Osteoblast (primary cell): ENCODE measurements at places on chromosomes 4 and X. TPM values are rescaled to one million over a fixed set of nuclear protein-coding genes. Genes with fewer than 3 reads are reported as not detected.

DNA sequence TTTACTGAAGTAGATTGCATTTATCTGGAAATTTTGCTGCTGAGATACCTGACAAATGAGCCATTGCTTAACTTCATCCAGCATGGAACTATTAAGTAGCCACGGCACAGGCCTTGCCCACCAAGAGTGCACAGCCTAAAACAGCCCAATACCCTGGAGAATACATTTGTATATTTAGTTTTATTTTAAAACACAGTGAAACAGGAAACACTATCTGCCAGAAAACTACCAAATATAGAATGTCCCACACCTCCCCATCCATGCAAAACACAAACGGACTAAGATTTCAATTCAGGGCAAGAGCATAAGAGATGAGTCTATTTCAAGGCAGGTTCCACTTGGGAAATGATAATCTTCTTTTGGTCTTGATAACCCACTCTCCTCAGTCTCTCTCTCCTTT, 57.1 kb downstream of the MAML3 start:
- H3K4me3 ChIP-seq, result no peak overlapping the region
- no peak for DNase-seq
- no peaks in the 10 kb centered on the region for H3K27me3 ChIP-seq
- no peaks in the 10 kb centered on the region for H3K36me3 ChIP-seq
- peaks cover 24% of the 10 kb centered on the region for H3K4me1 ChIP-seq

DNA sequence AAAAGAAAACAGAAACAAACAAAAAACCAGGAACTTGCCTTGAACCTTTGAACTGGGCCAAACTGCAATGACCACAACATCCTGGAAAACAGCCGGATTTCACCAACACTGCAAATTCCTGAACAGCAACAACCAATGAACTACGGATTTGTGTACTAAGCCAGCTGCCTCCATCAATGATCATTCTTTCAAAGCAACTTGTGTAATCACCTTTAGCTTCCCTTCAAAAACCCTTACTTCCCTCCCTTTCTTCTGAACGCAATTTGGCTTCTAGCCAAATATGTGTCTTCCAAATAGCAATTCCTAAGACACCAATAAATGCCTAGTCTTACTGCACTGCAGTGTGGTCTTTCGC, 98.5 kb upstream of the FAM47C start:
- no peak overlapping the region for H3K4me3 ChIP-seq
- H3K27ac ChIP-seq, result no peak overlapping the region
- no peak for DNase-seq
- H3K4me1 ChIP-seq, result no peaks in the 10 kb centered on the region

DNA sequence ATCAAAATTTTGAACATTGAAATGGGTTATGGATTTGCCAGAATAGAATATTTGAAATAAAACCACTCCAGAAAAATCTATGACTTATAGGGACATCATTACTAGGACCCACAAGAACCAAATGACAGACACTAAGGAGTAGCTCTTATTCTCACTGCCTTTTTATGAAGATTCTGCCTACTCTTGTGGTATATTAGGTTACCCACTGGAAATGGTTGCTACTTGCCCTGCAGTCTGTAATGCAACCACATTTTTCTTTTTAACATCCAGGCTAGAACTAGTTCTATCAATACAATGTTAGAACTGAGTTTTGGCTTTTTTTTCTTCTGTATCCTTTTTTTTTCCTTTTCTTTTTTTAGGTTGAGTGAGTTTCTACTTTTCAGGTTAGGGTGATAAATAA, 158.9 kb downstream of the PPP1R2C start:
- no peaks in the 10 kb centered on the region for H3K4me1 ChIP-seq
- no peak overlapping the region for H3K4me3 ChIP-seq
- H3K36me3 ChIP-seq, result no peaks in the 10 kb centered on the region
- no peaks in the 10 kb centered on the region for H3K27me3 ChIP-seq
- no peak overlapping the region for H3K27ac ChIP-seq

DNA sequence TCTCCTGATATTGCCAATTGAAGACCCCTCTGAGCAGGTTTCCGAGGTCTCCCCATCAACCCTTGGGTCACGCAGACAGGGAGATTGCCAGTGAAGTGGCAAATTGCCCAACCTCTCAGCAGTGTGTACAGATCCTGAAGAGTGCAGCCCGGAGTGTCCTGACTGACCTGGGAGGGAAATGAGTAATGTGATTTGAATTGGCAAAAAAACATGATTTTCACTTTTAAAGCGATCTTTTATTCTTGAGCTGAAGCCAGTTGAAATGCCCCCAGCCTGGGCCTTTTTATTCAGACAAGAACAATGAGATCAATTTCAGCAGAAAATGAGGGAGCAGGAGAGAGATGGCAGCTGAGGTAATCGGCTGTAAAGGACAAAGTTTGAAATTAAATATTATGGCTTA, 401.8 kb downstream of the RAPGEF2 start:
- no peak overlapping the region for H3K27ac ChIP-seq
- peak overlapping the region; percentile 43 for H3K4me3 ChIP-seq
- H3K36me3 ChIP-seq, result no peaks in the 10 kb centered on the region
- peaks cover 19% of the 10 kb centered on the region for H3K27me3 ChIP-seq

DNA sequence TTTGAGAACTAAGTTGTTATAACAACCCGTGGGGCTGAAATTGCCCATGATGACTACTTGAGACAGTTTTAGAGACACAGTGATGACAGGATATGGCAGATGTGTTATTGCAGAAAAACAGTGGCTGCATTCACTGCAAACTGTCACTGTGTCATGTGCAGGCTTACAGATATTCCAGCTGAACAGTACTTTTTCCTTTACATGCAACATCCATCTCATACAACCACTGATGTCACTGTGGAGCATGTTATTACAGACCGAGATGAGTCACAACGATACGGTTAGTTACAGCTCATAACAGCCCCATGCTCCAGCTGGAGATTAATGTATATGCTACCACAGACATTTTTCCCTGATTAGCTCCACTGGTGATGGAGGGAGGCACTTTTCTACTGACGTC, 207.4 kb downstream of the TMA16 start:
- H3K36me3 ChIP-seq, result no peaks in the 10 kb centered on the region
- no peaks in the 10 kb centered on the region for H3K27me3 ChIP-seq
- H3K4me3 ChIP-seq, result no peak overlapping the region
- DNase-seq, result no peak

- H3K27ac ChIP-seq, result no peak overlapping the region
- no peaks in the 10 kb centered on the region for H3K36me3 ChIP-seq
- H3K27me3 ChIP-seq, result peaks cover 7% of the 10 kb centered on the region
Observed at GRCh38 chrX:42241421-42241820, 318.1 kb upstream of the CASK start.

- no peaks in the 10 kb centered on the region for H3K4me1 ChIP-seq
- H3K27me3 ChIP-seq, result peaks cover 43% of the 10 kb centered on the region
- H3K4me3 ChIP-seq, result no peak overlapping the region
- no peak for DNase-seq
Observed at GRCh38 chr4:78945651-78946179, 6.5 kb upstream of the PAQR3 start.

- H3K36me3 ChIP-seq, result no peaks in the 10 kb centered on the region
- no peak for DNase-seq
- H3K27ac ChIP-seq, result no peak overlapping the region
- H3K4me1 ChIP-seq, result no peaks in the 10 kb centered on the region
- no peak overlapping the region for H3K4me3 ChIP-seq
Observed at GRCh38 chr4:26248647-26249046, 72.2 kb upstream of the RBPJ start.

DNA sequence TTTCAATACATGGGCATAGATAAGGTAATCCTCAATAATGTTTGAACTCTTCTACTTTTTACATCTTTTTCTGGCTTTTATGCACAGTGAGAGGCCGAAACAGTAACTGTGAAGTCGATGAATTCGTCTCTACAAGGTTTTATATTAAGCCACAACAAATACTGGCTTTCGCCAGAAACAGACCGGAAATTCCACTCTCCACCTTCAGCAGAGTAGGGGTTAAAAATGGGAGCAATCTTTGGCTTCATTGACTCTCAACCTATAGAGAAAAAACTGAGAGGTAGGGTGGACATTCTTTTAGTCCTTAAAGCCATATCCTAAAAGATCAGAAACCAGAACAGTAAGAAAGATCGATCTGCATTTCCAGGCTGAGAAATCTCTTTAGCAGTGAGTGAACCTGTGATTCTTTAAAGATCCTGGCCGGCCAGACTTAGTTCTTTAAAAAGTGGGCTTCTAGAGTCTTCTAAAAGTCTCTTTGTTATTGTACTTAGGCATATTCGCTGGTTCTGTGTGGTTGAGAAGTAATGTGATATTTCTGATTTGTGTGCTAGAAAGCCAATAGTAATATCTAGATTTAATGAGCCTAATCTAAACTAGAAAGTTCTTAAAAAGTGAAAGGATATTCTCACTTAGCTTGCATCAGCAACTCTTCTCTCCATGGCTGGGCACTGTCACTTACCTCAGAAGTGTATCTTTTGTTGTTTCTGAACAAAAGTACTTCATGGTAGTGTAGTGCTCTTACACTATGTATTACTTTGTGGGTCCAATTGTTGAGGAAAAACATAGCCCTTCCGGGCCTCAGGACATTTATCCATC, 2.0 kb downstream of the HSPA4L start:
- H3K27ac ChIP-seq, result no peak overlapping the region
- peak; percentile 32 for DNase-seq
- H3K27me3 ChIP-seq, result peaks cover 12% of the 10 kb centered on the region
- no peak overlapping the region for H3K4me3 ChIP-seq
- no peaks in the 10 kb centered on the region for H3K36me3 ChIP-seq

DNA sequence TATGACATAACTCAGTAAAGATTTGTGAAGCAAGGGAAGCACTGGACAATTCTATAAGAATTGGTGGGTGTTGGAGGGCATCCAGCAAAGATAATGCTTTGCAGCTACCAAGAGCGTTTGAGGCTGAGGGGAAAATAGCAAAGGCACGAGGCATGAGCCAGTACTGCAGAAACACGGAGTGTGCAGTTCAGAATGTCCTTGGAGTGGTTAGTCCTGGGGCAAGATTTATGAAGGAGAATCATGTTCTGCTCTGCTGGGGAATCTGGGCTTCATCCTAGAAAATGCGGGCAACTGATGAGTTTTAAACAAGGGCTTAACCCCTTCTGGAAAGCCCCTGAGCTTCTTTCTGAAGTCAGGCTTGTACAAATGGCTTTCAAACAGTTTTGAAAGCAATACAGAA, 452.5 kb downstream of the IL15 start:
- H3K4me1 ChIP-seq, result peaks cover 28% of the 10 kb centered on the region
- DNase-seq, result peak; percentile 6
- no peaks in the 10 kb centered on the region for H3K36me3 ChIP-seq
- H3K27me3 ChIP-seq, result no peaks in the 10 kb centered on the region

DNA sequence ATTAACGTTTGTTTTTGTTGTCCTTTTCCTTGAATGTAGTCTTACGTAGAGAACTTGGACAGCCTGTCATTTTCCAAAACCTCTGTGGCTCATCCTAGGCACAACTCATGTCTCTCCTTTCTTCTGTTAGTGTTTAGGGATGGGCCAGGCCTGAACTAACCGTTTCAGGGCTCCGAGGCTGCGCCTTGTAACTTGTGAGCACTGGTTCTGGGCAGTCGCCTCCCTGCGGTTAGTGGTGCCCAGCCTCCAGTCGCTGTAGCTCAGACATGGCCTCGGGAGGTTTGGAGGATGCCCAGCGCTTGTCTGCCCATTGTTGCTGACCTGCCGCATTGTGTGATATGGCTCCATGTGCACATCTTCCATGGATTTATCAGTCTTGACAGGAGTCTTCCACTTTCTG, 32.8 kb downstream of the TMEM131L start:
- no peak overlapping the region for H3K4me3 ChIP-seq
- DNase-seq, result no peak
- H3K36me3 ChIP-seq, result no peaks in the 10 kb centered on the region

GRCh38 chr4:111066887-111067286, 444.0 kb upstream of the PITX2 start:
- no peaks in the 10 kb centered on the region for H3K36me3 ChIP-seq
- peak; percentile 44 for DNase-seq
- H3K27ac ChIP-seq, result peak overlapping the region; percentile 74
- H3K4me1 ChIP-seq, result peaks cover 29% of the 10 kb centered on the region
- H3K27me3 ChIP-seq, result no peaks in the 10 kb centered on the region

- no peak overlapping the region for H3K4me3 ChIP-seq
- H3K27ac ChIP-seq, result no peak overlapping the region
- no peaks in the 10 kb centered on the region for H3K27me3 ChIP-seq
Observed at GRCh38 chrX:85365370-85365995, 14.0 kb downstream of the POF1B start.

DNA sequence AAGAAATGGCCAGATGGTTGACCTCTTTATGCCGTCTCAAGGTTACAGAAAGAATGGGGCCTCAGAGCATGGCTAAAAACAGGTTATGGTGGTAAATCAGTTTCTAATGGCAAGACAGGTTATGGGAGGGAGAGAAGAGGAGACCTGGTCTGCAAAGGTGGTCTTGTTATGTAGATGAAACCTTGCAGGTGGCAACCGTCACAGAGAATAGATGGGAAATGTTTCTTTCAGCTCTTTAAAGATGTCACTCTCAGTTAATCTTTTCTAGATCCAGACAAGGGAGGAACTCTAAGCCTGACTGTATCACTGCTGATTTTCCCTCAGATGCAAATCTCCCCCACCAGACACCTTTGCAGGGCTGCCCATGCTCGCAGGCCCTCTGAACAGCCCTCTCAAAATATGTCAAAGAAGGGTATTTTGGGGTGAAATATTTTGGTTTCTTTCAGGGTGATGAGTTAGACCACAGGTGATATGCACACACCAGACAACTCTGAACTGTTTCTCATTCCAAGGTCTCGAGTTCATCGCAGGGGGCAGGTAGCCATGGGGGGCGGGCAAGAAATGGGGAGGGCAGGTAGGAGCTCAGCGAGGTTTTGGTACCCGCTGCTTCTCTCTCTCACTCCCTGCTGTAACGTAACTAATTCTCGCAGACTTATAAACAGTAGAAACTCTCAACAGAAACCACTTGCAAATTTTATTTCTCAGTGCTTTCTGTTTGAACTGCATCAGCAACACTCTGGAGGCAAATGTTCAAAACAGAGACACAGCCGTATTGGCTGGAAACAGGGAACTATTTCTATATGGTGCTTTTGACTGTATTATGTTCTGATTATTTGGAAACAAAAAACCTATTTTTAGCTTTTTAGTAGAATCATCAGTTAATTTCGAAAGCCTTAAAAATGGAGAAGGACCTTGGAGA, 32.4 kb downstream of the CASP3 start:
- no peaks in the 10 kb centered on the region for H3K36me3 ChIP-seq
- no peak overlapping the region for H3K27ac ChIP-seq
- H3K27me3 ChIP-seq, result no peaks in the 10 kb centered on the region
- H3K4me3 ChIP-seq, result no peak overlapping the region
- no peaks in the 10 kb centered on the region for H3K4me1 ChIP-seq

- H3K4me1 ChIP-seq, result peaks cover 18% of the 10 kb centered on the region
- no peaks in the 10 kb centered on the region for H3K27me3 ChIP-seq
- H3K27ac ChIP-seq, result no peak overlapping the region
- H3K36me3 ChIP-seq, result no peaks in the 10 kb centered on the region
Observed at GRCh38 chr4:143390764-143391163, 54.1 kb downstream of the GAB1 start.

GRCh38 chr4:31983677-31984076, 1263.5 kb downstream of the PCDH7 start:
- H3K4me1 ChIP-seq, result no peaks in the 10 kb centered on the region
- DNase-seq, result no peak
- H3K27me3 ChIP-seq, result no peaks in the 10 kb centered on the region
- H3K4me3 ChIP-seq, result no peak overlapping the region
- H3K36me3 ChIP-seq, result no peaks in the 10 kb centered on the region

Gene CD38
- under 0.01 TPM in 2 replicates for total RNA-seq

Gene AREG
- under 0.01 and 0.36 TPM in 2 replicates for total RNA-seq

Gene LUZP4
- total RNA-seq, result not detected in 2 replicates

Gene AWAT2
- total RNA-seq, result not detected in 2 replicates
